ENCODE measurements at places on chromosomes 2 and 18.
A peak's percentile ranks its signal among the peaks of the same experiment; 100 is the strongest.

GRCh38 chr2:23492337-23492675 is 107.3 kb downstream of the KLHL29 start:
- DNase-seq: no peak

- no peak for DNase-seq
Observed at GRCh38 chr2:39703181-39703872, 37.6 kb downstream of the TMEM178A start.

GRCh38 chr2:112767693-112768330 is 3.4 kb upstream of the CKAP2L start:
- no peak for DNase-seq

GRCh38 chr2:99842451-99842850 is 299.9 kb downstream of the AFF3 start:
- DNase-seq: no peak

GRCh38 chr2:147910990-147911473 is 66.2 kb downstream of the ACVR2A start:
- DNase-seq: peak; percentile 10

Data from frontal cortex (tissue), 4 donors.